ENCODE measurements at places on chromosomes 3 and 15.

- DNase-seq = no peak
These were observed 355 bp downstream of the FBXW12 start for GRCh38 chr3:48372377-48372770.

GRCh38 chr3:114418724-114419543 lies 125.1 kb downstream of the TIGIT start:
- DNase-seq = no peak

GRCh38 chr3:30355622-30356021 lies 250.8 kb upstream of the TGFBR2 start:
- no peak for DNase-seq

GRCh38 chr3:62201438-62202035 lies 171.8 kb downstream of the FEZF2 start:
- DNase-seq = no peak

DNA sequence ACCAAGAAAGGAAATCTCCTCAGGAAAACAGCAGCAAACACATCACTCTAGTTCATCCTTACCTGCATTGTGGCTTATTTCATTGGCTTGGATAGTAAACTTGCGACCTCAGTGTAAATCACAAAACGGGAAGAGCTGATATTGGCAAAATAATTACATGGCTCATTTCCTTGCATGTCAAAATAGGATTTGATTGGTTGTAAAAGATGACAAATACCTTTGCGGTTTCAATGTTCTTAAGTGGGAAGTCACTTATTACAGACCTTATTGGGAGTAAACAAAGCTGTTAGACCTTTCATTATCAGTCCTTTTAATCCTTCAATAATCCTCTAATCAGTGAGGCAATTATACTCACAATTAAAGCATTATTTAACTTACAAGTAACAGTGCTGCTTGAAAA lies 590.6 kb downstream of the MAGI1 start:
- DNase-seq = no peak

DNA sequence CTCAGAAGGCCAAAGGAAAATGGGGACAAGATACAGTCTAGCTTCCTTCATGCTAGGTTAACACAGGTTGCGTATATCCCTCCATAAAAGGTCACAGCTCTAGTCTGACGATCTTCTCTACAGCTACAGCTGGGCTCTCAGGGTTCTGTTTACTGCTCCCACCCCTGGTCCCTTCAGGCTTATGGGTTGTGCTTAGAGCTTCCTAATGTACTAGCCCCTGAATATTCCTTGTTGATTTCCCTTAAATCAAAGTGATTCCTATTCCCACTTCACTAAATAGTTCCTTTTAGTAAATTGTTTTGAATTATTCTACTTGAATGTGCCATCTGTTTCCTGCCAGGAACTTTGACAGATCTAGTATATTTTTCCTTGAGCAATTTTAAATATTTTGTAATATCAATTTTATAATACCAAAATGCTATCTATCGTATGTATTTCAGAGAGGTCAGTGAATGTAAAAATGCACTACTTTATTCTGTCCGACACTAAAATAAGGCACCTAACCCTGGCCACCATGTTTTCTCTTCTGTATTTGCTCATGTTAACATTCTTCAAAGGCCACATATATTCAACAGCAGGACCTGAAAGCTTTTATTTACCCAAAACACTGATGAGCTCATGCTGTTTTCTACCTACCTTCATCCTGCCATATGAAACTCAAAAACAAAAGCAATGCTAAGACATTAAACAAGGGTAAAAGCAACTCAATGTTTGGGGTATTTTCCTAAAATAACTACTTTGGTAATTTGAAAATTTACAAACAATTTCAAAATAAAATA lies 92.8 kb upstream of the TGFBR2 start:
- DNase-seq = no peak

DNA sequence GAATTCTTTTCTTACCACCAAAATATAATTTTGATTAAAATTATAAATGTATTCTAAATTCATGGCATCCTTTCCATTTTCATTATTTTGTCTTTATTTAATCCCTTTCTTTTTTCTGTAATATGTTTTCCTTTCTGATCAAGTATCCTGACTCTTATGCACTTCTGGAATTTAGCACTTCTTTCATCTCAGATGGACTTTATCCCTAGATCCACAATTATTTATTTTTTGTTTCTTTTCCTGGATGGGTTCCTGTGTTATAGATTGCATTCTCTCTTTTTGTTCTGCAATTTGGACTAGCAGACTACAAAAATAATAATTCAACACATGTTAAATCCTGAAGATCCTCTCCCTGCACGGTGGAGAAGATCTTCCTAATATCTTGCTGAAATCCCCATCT lies 76.9 kb upstream of the CDIN1 start:
- DNase-seq = no peak

DNA sequence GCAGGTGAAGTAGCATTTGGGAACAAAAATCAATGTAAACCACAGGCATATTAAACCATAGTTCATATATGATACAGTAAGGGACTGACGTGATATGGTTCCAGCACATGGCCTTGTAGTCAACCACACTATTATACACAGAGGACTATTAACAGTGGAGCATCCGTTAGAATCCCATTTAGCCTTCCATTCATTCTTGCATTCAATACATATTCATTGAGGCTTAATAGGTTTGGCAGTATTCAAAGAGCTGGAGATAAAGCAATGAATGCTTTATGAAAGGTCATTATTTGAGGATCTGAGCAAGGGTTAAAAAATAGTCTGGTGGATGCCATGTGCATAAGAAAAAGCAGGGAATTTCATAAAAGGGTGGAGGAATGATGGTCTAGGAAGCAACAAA lies 89.1 kb downstream of the MME start:
- DNase-seq = no peak
